ENCODE measurements at places on chromosomes 3 and 15.

GRCh38 chr15:100849855-100850218, 29.8 kb upstream of the ALDH1A3 start:
- no peak for DNase-seq

DNA sequence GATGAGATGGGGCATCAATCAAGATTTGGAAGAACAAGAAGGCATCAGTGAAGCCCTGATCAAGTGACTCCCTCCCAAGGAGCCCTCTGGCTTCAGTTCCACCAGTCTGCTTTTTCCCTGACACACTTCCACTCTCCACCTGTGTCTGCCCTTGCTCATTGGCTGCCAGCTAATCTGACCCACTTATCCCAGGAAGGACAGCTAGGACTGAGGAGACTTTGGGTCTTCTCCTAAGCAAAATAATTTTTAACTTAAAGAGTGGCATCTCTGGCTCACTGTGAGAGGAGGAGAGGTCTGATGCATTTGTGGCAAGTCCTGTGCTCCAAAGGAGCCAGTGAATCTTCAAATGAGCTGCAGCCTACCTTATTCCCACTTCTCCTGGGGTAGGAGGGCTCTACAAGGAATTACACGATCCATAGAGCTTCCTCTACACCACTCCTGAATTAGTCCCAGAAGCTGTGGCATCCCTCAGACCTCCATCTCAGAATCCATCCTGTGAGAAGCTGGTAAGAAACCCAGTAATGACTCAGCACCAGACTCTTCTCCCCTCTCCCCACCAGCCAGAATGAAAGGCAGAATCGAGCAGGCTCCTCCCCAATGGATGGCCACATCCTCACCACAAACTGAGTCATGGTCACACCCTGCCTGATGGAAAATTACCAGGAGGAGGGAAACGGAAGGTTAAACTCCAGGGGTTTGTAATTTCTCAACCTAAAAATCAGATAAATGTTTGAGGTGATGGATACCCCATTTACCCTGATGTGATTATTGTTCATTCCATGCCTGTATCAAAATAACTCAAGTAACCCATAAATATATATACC, 6.3 kb upstream of the PKM start:
- DNase-seq, result peak; percentile 17

- no peak for DNase-seq
Observed at GRCh38 chr3:13517253-13517977, 31.5 kb upstream of the FBLN2 start.

DNA sequence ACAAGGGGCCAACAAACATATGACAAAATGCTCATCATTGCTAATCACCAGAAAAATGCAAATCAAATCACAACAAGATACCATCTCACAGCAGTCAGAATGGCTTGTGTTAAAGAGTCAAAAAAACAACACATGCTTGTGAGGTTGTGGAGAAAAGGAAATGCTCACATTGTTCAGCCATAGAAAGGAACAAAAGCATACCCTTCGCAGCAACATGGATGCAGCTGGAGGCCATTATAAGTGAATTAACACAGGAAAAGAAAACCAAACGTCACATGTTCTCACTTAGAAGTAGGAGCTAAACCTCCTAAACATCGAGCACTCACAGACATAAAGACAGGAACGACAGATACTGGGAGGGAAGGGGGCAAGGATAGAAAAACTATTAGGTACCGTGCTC, 678.4 kb upstream of the GRM7 start:
- no peak for DNase-seq

GRCh38 chr15:75051191-75051608, 27.8 kb downstream of the PPCDC start:
- no peak for DNase-seq

- DNase-seq, result peak; percentile 96
Observed at GRCh38 chr3:9194509-9195184, 54.8 kb downstream of the SRGAP3 start.

GRCh38 chr3:120678984-120679383, 3.1 kb downstream of the HGD start:
- DNase-seq, result no peak

DNA sequence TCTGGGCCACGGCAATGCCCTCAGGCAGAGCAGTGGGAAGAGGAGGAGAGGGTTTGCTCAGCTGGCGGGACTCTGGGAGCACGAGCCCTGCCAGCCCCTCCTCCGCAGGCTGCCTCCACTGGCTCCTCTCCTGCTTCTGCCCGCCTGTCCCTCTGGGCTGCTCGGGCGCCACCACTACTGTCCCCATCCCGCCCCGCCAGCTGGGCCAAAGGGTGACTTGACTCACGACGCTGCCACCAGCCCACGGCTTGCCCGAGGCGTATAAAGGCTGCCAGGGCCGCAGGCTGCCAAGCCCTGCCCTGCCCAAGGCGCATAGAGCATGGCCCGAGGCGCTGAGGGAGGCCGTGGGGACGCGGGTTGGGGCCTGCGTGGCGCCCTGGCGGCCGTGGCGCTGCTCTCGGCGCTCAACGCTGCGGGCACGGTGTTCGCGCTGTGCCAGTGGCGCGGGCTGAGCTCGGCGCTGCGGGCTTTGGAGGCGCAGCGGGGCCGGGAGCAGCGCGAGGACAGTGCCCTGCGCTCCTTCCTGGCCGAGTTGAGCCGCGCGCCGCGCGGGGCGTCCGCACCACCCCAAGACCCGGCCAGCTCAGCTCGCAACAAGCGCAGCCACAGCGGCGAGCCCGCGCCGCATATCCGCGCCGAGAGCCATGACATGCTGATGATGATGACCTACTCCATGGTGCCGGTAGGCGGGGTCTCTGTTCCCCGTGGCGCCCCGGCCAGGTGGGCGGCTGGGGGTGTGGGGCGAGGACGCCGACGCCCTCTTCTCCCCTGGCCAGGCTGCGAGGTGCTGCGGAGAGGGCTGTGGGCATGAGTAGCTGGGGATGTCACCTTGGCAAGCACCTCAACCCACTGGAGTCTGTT, at the start of gene GLDN:
Gene GLDN (plus strand): TSS at position 290 of the 861 bp plus-strand sequence. CDS start 30 bp downstream, at position 320.
- peak; percentile 22 for DNase-seq

DNA sequence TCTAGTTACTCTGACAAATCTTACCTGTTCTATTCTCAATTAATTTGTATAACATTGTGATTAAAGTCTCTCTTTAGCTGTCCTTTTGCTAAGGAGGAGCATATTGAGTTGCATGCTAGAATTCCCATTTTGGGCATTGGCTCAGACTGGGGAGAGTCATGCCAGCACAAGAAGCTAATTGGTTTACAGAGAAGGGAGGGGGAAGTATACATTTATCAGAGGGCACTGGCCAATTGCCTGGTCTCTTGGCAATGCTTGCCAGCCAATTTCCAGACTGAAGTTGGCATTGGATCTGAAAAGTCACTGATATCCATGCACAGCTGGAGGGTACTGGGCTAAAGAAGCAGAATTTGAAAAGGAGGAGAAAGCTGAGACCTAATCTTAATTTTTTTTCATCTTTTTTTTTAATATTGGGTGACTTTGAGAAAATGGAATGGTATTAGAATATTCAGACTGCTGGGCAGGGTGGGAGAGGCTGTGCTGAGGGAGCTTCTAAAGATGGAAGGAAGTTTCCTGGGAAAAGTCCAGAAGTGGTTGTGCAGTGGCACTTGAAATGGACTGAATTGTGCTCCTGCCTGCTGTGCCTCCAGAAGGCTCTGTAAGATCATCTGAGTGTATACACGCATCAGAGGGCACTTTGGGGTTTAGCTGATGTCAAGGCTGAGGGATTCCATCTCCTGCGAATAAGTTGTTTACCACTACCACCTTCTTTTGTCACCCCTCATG, 365.2 kb upstream of the DPH6 start:
- DNase-seq, result no peak

GRCh38 chr3:177597311-177598096, 400.2 kb upstream of the TBL1XR1 start:
- peak; percentile 85 for DNase-seq

DNA sequence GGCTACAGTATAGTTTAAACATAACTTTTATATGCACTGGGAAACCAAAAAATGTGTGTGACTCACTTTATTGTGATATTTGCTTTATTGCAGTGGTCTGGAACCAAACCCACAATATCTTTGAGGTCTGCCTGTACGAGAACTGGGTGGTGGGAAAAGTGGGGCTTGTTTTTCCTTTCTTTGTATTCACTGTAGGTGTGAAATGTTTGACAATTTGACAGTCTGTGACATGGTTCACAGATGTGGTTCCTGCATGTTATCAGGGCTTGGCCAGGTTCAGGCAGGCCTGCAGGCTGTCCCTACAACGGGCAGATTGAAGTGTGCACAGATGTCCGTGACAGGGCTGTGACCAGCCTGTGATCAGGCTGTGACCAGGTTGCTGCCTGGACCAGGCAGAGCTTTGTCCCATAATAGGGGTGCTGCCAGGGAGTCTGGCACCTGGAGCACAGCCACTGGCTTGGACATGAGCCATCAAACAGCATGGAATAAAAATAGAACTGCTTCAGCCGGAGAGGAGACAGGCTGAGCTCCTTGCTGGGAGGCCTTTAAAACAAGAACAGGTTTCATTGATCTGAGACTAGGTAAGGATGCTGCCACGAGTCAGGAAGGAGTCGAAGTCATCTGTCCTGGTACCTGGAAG, 61.0 kb downstream of the KLF13 start:
- peak; percentile 79 for DNase-seq

GRCh38 chr15:35566991-35567390, 21.0 kb upstream of the DPH6 start:
- no peak for DNase-seq

DNA sequence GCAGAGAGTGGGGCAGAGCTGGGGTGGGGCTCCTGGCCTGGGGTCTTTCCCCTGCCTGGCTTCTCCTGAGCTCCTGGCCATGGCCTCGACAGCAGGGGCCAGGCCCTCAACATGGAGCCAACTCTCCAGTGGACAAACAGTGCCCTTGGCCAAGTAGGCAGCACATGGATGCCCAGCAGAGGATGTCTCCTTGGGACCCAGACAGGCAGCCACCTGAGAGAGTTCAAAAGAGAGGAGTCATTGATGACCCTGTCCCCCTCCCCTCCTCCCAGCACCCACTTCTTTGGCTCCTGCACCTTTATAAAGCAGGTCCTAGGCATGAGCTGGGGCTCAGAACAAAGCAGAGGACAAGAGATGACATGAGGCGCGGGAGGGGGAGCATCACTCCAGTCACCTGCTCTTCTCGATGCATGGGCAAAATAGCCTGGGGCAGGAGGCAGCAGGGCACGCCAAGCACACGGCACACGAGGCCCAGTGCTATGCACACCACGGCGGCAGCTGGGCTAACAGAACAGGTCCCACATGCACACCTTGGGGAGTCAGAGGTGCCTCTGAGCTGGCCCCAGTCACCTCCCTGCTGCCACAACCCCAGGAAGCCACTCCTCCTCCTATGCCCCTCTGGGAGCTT, 27.4 kb downstream of the SHISA5 start:
- no peak for DNase-seq

- no peak for DNase-seq
Observed at GRCh38 chr3:37905346-37905745, 43.7 kb downstream of the CTDSPL start.

- DNase-seq, result no peak
Observed at GRCh38 chr3:124202754-124203153, 210.8 kb upstream of the ROPN1 start.

DNA sequence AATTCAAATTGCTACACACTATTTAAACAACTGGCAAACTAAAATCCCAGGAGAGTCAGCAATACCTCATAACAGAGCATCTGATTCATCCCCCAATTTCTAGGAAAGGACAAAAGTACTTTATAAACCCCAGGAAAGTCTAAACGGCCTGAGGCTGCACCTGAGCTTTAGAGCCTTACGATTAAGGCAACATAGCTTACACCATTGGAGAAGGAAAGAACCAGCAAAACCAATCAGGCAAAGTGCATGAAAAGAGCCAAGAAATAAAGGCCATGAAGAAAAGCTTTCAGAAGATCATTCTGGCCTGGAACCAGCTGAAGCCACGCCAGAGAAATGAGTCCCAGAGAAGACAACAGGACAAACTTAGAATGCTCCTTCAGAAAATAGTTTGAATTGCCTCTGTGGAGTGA, 48.1 kb downstream of the PTPN9 start:
- DNase-seq, result no peak

GRCh38 chr3:29275309-29275708, 5.6 kb upstream of the RBMS3 start:
- DNase-seq, result no peak

DNA sequence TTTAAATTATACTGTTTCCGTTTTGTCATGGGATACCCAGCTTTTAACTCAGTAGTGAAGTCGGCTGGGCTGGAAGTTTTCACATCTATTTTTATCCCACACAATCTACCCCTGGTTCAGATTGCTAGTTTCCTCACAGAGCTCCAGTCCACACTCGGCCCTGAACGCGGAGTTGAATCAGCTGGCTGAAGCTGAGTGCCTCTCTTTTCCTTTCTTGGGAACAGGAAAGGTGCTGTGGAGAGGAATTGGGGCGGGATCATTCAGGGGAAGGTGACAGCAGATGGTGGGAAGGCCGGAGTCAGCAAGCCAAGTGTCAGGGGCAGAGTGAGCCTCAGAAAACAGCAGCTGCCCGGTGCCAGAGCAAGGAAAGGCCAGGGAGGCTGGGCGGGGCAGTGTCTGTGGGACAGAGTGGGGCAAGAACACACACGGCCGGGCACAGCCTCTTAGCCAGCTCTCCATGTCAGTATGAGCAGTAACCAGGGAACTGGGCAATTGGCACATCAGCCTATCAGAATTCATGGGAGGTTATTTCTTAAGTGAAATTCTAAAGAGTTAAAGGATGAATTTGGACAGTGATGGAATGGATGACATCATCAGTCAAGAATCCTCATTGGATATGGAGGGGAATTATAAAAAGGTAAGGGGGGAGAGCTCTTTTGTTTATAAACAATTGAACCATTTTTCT, 135.7 kb upstream of the IL12A start:
- DNase-seq, result no peak

- DNase-seq, result no peak
Observed at GRCh38 chr3:81406318-81406717, 355.1 kb downstream of the GBE1 start.

- no peak for DNase-seq
Observed at GRCh38 chr15:74037171-74038117, 42.9 kb downstream of the PML start.

- no peak for DNase-seq
Observed at GRCh38 chr15:63301088-63301487, 23.7 kb downstream of the APH1B start.

Data from SHP77 treated with DMSO at 0.1 percent for 48 hours (cell line).